Activated naive CD8-positive, alpha-beta T cell treated with anti-CD3 and anti-CD28 coated beads, Interleukin-2, amount 10 ng/mL, durations not matched to agents 7 days and 5 days (primary cell): ENCODE measurements at places on chromosomes 3 and 15. TPM values are rescaled to one million over a fixed set of nuclear protein-coding genes. Genes with fewer than 3 reads are reported as not detected.

GRCh38 chr15:101255615-101256241 is 3.9 kb upstream of the CHSY1 start:
- DNase-seq, result no peak

Gene AVEN
- 6.1 TPM for total RNA-seq

DNA sequence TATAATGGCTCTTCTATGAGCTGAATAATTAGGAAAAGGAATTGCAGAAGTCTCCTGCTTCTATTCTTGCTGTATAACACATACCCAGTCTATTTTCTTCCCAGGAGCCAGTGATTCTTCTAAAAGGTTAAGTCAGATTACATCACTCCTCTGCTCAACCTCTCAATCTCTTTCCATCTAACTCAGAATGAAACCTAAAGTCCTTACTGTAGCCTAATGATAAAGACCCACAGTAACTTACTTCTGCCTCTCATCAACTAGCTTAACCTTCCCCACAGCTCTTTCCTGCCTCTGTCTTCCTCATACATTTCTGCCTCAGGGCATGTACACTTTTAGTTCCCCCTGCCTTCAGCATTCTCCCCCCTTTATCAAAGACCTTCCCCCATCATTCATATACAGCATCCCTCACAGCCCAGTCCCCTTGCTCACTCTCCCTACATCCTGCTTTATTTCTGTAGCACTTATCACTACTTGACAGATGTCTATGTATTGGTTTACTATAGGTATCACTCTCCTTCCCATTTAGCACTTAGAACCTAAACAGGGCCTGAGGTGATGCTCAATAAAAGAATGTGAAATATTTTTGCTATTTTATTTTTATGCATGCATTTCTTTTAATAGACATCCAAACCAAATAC is 28.5 kb upstream of the CMTM6 start:
- DNase-seq, result no peak

DNA sequence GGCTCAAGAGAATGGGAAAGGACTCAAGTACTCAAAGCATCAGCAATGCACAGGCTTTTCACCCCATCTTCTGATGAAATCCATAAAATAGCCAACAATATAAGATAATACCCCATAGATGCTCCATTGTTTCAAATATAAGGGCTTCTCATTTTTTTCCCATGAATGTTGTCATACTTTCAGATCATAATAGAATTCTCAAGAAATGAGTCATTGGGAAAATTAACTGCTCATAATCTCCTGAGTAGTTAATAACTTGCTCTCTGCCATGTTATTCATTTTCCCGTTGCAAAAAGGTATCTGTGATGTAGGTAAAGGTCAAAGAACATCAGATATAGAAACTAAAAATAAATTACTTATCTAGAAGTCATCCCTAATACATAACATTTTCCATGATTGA is 121.9 kb downstream of the NSUN3 start:
- no peak for DNase-seq

GRCh38 chr3:73480187-73480672 is 144.5 kb downstream of the PDZRN3 start:
- no peak for DNase-seq

- DNase-seq, result no peak
Observed at GRCh38 chr3:69460034-69460433, 74.1 kb upstream of the FRMD4B start.

GRCh38 chr3:123583561-123583960 is 1.3 kb downstream of the HACD2 start:
- DNase-seq, result no peak

- DNase-seq, result no peak
Observed at GRCh38 chr3:97161169-97161568, 346.8 kb downstream of the EPHA6 start.

Gene RPL32
- total RNA-seq, result 2,195 TPM

DNA sequence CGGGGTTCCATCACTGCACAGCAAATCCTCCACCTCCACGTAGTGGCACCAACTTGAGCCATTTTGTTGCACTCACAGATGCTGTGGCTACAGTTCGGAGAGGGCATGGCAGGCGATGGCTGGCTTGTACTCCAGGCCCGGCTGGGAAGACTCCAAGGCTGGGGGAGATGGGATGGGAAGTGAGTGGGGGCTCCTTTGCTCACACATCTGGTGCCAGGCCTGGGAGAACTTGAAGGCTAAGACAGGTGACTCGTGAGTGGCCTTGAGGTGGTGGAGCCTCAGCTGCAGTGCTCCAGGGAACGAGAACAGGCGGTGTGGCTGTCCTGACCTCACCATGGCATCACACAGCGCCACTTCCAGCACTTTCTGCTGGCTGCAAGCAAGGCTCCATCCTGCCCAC is 87.9 kb downstream of the PLXNA1 start:
- no peak for DNase-seq

DNA sequence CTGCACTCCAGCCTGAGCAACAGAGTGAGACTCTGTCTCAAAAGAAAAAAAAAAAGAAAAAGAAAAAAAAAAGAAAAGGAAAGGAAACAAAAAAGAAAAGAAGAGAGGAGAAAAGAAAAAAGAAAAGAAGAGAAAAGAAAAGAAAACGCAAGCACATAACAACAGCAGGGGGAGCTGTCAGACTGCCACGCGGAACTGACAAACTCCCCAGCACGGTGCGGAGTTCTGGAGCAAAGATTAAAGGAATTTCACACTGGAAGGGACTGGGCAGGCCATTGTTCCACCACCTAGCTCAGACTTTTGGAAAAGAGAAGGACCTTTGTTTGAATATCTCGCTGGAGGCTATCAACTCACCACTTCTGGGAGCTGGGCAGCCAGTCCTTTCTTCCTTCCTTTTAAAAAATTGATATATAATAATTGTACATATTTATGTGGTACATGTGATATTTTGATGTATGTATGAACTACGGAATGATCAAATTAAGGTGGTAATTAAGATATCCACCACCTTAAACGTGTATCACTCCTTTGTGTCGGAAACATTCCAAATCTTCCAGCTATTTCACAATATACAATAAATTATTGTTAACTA is 40.5 kb downstream of the DPPA2 start:
- no peak for DNase-seq
